ENCODE measurements at places on chromosomes 6 and 20.

DNA sequence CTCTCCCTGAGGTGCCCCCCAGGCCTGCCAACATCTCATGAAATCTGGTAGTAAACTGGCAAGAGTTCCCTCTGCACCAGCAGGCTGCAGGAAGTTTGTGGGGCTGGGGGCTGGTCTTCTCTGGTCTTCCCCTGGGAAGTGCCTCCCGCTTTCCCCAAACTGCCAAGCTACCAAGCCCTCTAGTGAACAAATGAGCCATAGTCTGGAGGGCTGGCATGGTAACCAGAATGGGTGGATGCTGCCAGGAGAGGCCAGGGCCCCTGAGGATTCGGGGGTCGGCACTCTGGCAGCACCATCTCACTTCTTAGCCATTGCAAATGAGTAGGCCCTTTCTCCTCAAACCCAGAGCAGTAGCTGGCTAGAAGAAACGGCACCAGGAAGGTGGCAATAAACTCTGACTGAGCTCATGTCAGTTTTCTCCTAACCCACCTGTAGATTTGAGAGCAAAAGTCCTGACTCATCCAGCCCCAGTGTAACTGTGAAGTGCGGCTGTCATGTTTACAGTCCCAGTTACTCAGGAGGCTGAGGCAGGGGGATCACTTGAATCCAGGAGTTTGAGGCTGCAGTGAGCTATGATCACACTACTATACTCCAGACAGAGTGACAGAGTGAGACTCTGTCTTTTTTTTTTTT lies 35.9 kb downstream of the ZC3H12D start:
- DNase-seq: no peak

DNA sequence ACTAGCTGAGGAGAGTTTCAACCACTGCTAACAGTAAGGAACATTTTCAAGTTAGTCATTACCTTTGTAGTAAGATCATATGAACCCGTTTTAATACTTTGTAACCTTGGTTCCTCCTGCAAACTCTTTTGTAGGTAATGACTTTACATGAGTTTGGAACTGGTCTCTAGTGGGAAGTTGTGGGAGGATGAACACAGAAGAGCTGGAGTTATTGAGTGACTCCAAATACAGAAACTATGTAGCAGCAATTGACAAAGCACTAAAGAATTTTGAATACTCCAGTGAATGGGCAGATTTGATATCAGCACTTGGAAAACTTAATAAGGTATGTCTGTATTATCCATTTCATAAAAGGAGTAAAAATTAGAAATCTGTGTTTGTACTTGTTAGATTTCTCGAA lies 29.3 kb downstream of the DOP1A start:
- DNase-seq: no peak

GRCh38 chr20:58906111-58906510 lies 53.6 kb downstream of the GNAS start:
- no peak for DNase-seq

- no peak for DNase-seq
Measured at GRCh38 chr6:111793711-111794111, 79.5 kb downstream of the FYN start.

DNA sequence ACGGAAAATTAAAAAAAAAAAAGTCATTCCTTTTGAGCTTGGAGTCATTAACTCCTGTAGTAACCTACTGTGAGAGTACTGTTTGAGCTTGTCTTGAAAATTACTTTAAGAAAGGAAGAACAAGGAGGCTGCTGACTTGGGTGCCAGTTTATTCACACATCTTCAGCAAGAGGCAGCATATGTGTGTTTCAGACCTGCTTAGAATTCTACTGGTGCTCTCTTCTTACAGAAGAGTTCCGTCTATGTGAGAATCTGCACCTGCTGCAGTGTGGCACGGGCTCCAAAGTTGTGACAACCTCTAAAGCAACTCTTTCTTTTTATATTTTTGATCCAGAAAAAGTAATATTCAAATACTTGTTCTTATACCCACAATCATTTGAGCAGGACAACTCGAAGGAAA lies 117.4 kb upstream of the SOX4 start:
- DNase-seq: no peak

GRCh38 chr20:51768759-51769517 lies 748 bp upstream of the ATP9A start:
- DNase-seq: no peak

All from NCI-H1417 treated with DMSO at 0.1 percent for 48 hours (cell line).